ENCODE measurements at places on chromosomes 1 and 21. TPM values are rescaled to one million over a fixed set of nuclear protein-coding genes. Genes with fewer than 3 reads are reported as not detected.

Gene SAMD11
- not detected for total RNA-seq

Gene IQGAP3
- total RNA-seq = 9.4 TPM

Gene GCSAML
- not detected for total RNA-seq

Gene LRRC71
- not detected for total RNA-seq

Gene ADCY10
- not detected for total RNA-seq

Gene MYOG
- total RNA-seq = not detected

Gene CLCA1
- total RNA-seq = not detected

Gene GJB3
- total RNA-seq = not detected

Gene CD2
- 264 TPM for total RNA-seq

Gene GUCA2B
- total RNA-seq = not detected

Gene TMPRSS2
- total RNA-seq = not detected

Gene FCRL2
- total RNA-seq = not detected

Gene NMNAT2
- total RNA-seq = not detected

Gene TSPAN1
- total RNA-seq = not detected

Gene ATP1A4
- total RNA-seq = not detected

Gene FCAMR
- not detected for total RNA-seq

Gene RBP7
- total RNA-seq = not detected

Gene CTSK
- total RNA-seq = 0.95 TPM

Gene PODN
- not detected for total RNA-seq

Gene HSD3B1
- total RNA-seq = not detected

Gene OR2AK2
- not detected for total RNA-seq

Gene ETV3L
- total RNA-seq = not detected

Gene CAPN8
- not detected for total RNA-seq

Gene SPRR5
- not detected for total RNA-seq

Gene KRTAP21-2
- not detected for total RNA-seq

Gene GSTM5
- total RNA-seq = not detected

Gene PDZK1
- total RNA-seq = not detected

Data from activated naive CD4-positive, alpha-beta T cell treated with anti-CD3 and anti-CD28 coated beads for 36 hours (primary cell).